ENCODE measurements at places on chromosomes 6 and 20. TPM values are rescaled to one million over a fixed set of nuclear protein-coding genes. Genes with fewer than 3 reads are reported as not detected.

The RBPJL gene
- total RNA-seq = not detected

The GINS1 gene
- 1.8 TPM for total RNA-seq

The BCAS1 gene
- 191 TPM for total RNA-seq

- DNase-seq = no peak
Measured at GRCh38 chr6:148620579-148621298, 126.1 kb upstream of the UST start.

- DNase-seq = no peak
Measured at GRCh38 chr6:107082045-107082444, 33.3 kb downstream of the BEND3 start.

The EBF4 gene
- 4.5 TPM for total RNA-seq

DNA sequence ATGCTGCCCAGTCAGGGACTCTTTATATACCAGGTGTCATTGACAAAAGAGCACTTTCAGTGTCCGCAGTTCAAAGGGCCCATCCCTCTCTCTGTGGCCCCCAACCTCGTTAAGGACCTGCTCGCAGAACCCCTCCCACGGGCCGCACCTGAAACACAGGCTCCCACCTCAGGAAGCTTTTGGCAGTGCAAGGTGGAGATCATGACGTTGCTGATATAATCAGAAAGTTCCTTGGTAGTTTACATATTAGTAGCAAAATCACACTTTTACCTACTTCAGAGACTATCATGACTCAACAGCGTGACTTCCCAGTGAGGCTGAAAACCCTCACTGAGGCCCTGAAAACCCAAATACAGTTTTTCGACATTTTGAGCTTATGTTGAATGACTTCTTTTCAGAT, 4.1 kb downstream of the TTLL2 start:
- DNase-seq = no peak

GRCh38 chr6:3032986-3033385, 33.3 kb downstream of the NQO2 start:
- no peak for DNase-seq

- no peak for DNase-seq
Measured at GRCh38 chr20:9122571-9122970, 53.7 kb downstream of the PLCB4 start.

The MROH8 gene
- total RNA-seq = 2.6 TPM

DNA sequence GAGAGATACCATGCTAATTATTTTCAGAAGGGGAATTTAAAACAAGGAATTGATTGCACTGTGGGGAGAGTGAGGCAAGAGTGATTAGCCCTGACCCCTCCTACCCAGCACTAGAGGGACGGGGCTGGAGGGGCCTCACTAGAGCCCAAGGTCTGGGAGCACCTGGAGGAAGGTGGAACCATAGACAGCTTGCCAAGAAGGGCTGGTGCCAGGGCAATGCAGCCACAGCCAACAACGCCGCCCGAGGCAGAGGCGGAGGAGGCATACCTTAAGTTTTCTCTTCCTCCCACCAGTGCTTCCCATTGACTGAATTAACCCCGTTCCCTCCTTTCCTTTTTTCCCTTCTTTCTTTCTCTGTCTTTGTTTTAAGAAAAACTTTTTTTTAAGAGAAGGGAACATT, 40.0 kb downstream of the IYD start:
- no peak for DNase-seq

- DNase-seq = no peak
Measured at GRCh38 chr6:34673064-34673463, 23.5 kb downstream of the ILRUN start.

DNA sequence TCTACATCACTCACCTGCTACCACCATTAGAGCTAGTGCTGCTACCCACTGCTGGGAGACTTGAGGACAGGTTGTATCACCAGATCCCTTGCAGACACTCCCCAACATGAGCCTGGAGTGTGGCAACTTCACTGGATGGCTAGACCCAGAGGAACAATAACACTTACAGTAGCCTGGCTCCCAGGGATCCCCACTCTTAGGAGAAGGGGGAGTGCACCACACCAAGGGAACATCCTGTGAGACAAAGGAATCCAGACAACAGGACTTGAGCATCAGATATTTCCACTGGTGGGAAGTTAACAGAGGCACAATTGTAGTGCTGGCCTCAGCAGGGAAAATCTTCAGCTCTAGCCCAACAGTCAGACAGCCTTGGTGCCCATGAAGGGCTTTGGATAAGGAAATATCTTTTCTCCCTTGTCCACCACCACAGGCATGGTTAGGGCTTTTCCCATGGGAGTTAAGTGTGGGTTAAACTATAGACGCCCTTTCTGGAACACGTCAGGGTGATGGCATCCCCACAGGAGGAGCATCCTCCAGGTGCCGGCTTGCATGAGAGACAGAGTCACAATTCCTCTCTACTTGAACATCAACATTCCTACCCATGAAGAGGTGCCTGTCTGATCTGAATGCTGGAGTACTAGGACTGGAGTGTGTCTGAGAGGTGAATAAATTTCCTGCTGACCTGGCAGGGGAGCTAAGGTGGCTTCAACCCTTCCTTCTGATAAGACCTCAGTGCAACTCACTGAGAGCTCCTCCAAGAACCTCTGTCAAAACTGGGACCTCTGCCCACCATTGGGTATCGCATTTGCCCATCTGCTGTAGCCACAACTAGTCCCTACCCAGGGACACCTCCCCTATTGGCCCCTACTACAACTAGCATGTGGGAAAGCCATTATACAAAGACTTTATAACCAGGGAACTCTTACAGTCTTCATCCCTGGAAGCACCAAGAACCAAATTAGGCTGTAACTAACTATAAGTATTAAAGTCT, 55.4 kb upstream of the SIRPG start:
- no peak for DNase-seq

DNA sequence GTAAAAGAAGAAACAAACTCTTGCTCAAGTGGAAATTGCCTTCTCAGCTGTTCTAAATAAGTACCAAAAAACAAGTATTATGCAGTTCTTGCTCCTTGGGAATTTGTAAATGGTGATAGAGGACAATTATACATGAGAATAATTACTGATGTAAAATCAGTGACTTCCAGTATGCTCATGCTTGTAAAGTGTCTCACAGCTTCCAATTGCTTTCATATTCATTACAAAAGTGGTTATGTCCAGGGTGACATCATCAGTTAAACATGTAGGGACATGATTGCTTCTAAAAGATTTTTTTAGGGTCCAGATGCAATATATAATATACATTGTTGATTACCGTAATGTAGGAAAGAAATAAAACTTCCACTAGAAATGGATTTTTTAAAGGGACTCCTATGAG, 122.8 kb upstream of the B3GAT2 start:
- no peak for DNase-seq

DNA sequence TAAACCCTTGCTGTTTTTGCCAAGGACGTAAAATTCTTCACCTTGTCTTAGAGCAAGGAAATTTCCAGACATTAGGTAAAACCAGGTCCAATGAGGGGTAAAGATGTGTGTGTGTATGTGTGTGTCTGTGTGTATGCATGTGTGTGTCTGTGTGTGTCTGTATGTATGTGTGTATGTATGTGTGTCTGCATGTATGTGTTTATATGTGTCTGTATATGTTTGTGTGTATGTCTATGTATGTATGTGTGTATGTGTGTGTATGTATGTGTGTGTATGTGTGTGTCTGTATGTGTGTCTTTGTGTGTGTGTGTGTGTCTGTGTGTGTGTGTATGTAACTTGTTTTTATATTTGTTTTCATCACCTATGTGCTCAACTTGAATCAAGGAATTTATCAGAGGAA, 373.7 kb downstream of the TAF4 start:
- no peak for DNase-seq

GRCh38 chr6:97812940-97813339, 529.9 kb upstream of the MMS22L start:
- DNase-seq = no peak

GRCh38 chr20:46135856-46136633, 17.9 kb downstream of the CD40 start:
- DNase-seq = no peak

GRCh38 chr20:44642203-44643153, 9.0 kb downstream of the ADA start:
- DNase-seq = peak; percentile 79

The SNRPB gene
- 84.2 TPM for total RNA-seq

GRCh38 chr6:130908188-130908587, 81.0 kb downstream of the SMLR1 start:
- DNase-seq = no peak

The KIAA0408 gene
- total RNA-seq = 2.4 TPM

DNA sequence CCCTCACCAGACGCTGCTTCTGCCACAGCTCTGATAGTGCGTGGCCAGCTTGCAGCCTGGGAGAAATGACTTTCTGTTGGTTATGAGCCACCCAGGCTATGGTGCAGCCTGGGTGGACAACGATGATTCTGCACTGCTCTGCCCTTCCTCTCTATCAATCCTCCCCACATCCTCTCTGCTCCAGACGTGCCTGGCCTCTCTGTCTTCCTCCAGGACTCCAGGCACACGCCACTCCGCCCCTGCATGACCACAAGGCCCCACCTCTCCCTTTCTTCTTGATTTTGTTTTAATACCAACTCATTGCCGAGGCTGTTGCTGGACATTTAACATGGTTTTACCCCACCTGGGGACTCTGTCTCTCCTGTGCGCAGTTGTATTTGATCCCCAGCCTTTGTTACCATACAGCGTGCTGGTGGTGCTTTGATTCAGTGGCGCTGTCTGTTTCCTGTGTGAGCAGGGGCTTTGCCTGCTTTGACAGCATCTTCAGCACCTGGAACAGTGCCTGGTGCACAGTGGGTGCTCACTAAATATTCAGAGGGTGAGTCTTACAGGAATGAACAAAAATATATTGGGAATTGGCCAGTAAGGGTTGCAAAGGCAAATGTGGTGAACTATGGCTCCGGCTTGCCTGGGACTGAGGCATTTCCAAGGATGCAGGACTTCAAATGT, 280.9 kb downstream of the CDH26 start:
- DNase-seq = no peak

DNA sequence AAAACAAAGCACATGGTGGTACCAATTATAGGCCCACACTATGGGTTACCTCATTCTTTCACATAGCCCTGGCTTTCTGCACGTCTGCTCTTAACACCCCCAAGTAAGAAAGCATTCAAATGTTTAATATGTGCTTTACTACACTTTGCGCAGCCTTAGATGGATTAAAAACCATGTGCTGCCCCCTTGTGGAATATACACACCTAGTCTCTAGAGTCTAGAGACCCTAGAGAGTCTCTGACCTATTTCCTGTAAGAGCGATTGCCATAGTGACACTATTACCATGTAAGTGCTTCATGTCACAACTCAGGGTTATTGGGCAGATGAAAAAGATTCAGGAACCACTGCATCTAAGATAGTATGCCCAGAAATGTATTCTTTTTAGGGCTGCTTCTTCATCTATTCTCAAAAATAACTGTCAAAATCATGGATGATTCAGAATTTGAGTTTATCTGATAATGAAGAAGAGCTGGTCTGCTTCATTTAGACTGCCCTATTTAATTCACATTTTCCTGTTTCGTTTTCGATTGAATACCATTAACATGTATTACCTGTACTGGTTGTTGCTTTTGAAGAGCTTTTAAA, 186.3 kb downstream of the ADGB start:
- no peak for DNase-seq

GRCh38 chr20:36446557-36446956, 94.8 kb upstream of the MYL9 start:
- no peak for DNase-seq

- no peak for DNase-seq
Measured at GRCh38 chr20:1364106-1364505, 28.7 kb downstream of the FKBP1A start.

The ATXN1 gene
- 30.4 TPM for total RNA-seq

The LBP gene
- 0.34 TPM for total RNA-seq

GRCh38 chr6:98590997-98591396, 243.4 kb upstream of the POU3F2 start:
- no peak for DNase-seq

GRCh38 chr6:163837691-163838431, 423.3 kb downstream of the QKI start:
- DNase-seq = no peak

The LHFPL5 gene
- total RNA-seq = not detected

The POM121L2 gene
- 0.09 TPM for total RNA-seq

DNA sequence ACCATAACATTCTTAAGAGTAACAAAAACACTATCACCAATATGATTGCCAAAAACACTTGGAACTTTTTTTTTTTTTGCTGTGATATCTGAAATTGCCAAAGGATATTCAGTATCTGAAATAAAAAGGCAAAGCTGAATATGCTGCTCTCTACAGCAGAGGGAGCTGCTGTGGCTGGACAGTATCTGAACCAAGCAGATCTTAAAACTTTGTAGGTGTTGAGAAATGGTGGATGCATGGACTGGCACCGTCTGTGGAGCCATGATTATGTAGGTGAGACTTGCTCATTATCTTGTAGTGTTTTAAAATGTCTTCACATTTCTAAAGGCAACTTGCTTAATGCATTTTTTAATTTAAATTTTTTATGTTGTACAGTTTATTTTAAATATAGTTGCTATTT, 9.2 kb downstream of the PDCD2 start:
- no peak for DNase-seq

The COL19A1 gene
- 0.24 TPM for total RNA-seq

GRCh38 chr6:129117355-129117754, 234.4 kb downstream of the LAMA2 start:
- no peak for DNase-seq

DNA sequence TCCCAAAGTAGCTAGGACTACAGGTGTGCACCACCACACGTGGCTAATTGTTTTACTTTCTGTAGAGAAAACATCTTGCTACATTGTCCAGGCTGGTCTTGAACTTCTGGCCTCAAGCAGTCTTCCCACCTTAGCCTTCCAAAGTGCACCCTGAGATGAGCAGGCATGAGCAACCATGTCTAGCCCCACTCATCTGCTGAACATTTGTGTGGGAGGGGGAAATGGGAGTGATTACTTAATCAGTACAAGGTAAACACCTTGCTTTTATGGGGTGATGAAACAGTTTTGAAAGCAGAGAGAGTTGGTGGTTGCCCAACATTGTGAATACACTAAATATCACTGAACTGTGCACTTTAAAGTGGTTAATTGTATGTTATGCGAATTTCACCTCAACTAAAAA, 5.3 kb downstream of the APMAP start:
- DNase-seq = no peak

- no peak for DNase-seq
Measured at GRCh38 chr6:118344014-118344670, 204.0 kb upstream of the PLN start.

DNA sequence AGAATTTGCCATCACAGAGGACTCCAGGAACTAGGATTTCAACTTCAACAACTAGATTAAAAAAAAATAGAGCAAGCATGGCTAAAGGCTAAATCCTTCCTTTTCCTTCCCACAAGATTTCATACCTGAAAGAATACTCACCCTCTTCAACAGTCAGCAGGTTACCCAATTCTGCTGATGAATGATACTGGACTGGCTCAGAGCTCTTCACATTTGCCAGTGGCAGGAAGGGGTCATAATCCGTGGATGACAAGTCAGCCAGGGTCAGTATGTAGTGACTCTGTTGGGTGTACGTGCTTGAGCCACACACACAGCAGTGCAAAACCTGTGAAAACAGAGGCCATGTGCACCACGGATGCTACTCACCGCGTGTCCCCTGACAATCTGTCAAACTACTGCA, 152.9 kb downstream of the INSM1 start:
- DNase-seq = no peak

The GNRH2 gene
- total RNA-seq = not detected
